A673 (cell line): ENCODE measurements at places on chromosomes 12 and 14.
A peak's percentile ranks its signal among the peaks of the same experiment; 100 is the strongest.

DNA sequence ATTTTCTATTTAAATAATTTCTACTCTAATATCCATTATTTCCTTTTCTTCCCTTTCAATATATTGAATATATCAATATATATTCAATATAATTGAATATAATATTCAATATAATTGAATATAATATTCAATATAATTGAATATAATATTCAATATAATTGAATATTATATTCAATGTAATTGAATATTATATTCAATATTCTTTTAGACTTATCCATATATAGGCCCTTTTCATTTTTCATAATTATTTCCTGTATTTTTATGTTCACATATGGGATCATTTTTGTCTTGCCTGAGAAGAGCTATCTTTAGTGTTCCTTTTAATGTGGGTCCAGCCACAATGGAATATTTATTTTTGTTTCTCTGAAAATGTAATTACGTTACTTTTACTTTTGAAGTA is 88.9 kb upstream of the ESRRB start:
- no peak for DNase-seq

GRCh38 chr12:45122768-45123380 is 72.0 kb upstream of the DBX2 start:
- peak; percentile 84 for DNase-seq

DNA sequence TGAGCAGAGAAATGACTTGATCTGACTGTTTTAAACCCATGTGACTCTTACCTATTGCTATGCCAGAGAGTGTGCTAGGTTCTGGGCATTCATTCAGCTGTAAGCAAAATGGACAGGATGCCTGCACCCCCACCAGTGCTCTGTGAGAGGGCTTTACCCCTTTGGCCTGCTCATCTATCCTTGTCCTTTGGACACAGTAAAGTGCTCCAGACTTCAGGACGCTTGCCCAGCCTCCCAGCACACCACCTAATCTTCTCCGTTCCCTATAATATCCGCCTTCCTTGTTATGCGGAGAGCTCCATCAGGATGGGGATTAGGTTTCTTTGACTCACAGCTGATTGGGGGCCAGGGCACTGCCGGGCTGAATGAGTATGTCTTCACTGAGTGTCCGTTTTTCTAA is 4.4 kb upstream of the ZNF839 start:
- no peak for DNase-seq

- DNase-seq = peak; percentile 63
These were observed 4.1 kb upstream of the CCND2 start for GRCh38 chr12:4269279-4269991.

GRCh38 chr12:40313928-40314327 is 89.1 kb downstream of the LRRK2 start:
- DNase-seq = peak; percentile 18

- no peak for DNase-seq
These were observed 33.3 kb upstream of the C2CD5 start for GRCh38 chr12:22577667-22578066.

DNA sequence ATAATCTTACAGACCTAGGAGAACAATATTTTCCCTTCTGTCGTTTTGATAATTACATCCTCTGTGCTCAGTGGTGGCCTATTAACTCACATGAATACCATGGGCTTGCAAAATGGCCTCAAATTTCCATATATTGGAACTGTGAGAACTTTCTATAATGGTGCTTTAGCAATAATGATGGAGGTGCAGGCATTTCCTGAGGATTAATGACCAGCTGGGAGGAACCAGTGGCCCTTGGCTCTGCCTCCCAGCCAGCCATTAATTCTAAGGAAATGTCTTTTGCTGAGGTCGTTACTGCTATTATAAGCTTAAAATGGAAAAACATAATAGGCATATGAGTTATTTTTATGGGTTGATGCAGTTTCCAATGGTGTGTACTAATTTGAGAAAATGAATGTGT is 33.6 kb downstream of the HMGA2 start:
- peak; percentile 96 for DNase-seq

- no peak for DNase-seq
These were observed 81.4 kb upstream of the ARID2 start for GRCh38 chr12:45648070-45648469.

DNA sequence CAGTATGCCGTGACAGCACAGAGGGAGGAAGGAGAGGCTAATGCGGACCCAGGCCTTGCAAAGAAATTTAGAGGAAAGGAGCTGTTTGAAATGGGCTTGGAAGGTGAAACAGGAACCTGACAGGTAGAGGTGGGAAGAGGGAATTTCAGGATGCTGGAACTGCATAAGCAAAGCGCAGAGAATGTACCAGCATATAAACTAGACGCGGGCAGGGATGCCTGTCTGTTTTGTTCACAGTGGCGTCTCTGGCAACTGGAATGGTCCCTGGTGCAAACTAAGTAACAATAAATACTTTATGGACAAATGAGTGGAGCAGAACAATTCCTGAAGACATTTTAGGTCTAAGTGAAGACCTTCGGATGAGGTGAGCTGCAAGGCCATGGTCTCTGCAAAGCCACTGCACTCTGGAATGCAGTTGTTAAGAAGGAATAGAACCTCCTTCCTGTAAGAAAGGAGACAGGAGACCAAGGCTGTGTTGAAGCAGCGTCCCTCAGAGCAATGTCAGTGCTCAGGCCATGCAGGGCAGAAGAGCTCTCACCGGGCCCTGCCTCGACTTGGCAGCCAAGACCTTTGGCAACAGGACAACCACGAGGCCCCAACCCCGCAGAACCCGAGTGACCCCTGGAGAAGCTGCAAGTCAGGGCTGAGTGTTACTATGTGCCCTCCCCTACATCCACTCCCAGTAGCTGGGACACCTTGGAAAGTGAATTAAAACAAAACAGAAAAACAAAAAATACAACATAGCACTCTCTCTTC is 42.8 kb downstream of the PITPNM2 start:
- no peak for DNase-seq

GRCh38 chr14:23430723-23431085 is 4.8 kb downstream of the MYH7 start:
- DNase-seq = peak; percentile 47

- peak; percentile 74 for DNase-seq
These were observed 682 bp downstream of the KIAA0586 start for GRCh38 chr14:58428118-58428683.

DNA sequence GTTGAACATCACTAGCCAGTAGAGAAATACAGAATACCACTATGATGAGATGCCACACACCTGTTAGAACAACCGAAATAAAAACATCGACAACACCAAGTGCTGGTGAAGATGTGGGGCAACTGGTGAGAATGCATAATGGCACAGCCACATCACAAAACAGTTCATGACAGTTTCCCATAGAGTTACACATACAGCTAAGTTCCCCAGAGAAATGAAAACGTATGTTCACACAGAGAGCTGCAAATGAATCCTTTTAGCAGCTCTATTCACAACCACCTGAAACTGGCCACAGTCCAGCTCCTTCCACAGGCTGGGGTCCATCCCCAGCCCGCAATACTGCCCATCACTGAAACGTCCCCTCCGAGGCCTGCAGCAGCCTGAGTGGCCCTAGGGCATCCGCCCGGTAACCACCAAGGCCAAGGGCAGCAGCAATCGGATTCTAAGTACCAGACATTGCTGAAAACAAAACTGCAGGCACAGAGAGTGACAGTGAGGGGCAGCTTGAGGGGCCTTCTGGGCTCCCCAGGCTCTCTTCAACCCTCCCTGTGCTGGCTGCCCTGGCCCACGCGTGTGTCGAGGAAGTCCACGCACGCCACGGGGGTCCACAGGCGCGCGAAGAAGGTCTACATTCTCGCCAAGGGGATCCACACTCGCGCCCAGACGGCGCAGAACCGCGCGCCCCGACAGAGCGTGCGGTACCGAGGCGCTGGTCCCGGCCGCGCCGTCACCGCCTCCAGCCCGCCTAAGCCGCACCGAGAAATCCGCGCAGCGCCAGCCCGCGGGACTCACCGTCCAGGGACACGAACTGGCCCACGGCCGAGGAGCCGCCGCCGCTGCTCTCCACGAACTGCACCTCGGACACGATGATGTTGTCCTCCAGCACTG is 903 bp downstream of the BRF1 start:
- DNase-seq = peak; percentile 26

GRCh38 chr14:31118892-31119291 is 88.7 kb downstream of the HECTD1 start:
- DNase-seq = no peak

- DNase-seq = no peak
These were observed 23.2 kb upstream of the MAGOHB start for GRCh38 chr12:10636611-10637010.

- no peak for DNase-seq
These were observed 83.9 kb downstream of the ARL6IP4 start for GRCh38 chr12:123064366-123064765.

- DNase-seq = no peak
These were observed 11.3 kb upstream of the SMCO3 start for GRCh38 chr12:14825256-14825655.

GRCh38 chr12:79046021-79046420 is 181.4 kb downstream of the SYT1 start:
- DNase-seq = no peak

GRCh38 chr12:87127272-87127671 is 871.1 kb upstream of the MGAT4C start:
- no peak for DNase-seq

- DNase-seq = no peak
These were observed 154.6 kb upstream of the BCL2L14 start for GRCh38 chr12:11916113-11916512.

GRCh38 chr14:88129306-88130056 is 124.5 kb downstream of the GPR65 start:
- DNase-seq = peak; percentile 88

GRCh38 chr14:67245104-67245503 is 3.9 kb downstream of the PALS1 start:
- no peak for DNase-seq

DNA sequence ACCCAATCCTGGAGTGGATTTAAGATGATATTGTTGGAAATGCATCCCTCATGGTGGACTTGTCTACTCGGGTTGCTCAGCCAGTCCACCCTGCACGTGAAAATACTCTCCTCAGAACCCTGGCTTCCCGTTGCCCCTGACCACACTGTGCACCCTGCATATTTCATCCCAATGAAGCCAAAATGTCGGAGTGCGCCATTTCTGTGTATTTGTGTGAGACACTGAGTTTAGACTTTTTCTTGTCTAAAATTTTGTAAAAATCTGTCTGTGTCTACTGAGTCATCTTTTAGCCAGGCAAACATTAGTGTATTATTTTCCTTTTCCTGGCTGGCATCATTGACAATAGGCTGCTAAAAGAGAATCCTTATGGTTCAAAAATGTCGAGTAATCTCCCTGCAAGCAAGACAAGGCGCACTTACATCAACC is 485 bp upstream of the PNMA1 start:
- no peak for DNase-seq

DNA sequence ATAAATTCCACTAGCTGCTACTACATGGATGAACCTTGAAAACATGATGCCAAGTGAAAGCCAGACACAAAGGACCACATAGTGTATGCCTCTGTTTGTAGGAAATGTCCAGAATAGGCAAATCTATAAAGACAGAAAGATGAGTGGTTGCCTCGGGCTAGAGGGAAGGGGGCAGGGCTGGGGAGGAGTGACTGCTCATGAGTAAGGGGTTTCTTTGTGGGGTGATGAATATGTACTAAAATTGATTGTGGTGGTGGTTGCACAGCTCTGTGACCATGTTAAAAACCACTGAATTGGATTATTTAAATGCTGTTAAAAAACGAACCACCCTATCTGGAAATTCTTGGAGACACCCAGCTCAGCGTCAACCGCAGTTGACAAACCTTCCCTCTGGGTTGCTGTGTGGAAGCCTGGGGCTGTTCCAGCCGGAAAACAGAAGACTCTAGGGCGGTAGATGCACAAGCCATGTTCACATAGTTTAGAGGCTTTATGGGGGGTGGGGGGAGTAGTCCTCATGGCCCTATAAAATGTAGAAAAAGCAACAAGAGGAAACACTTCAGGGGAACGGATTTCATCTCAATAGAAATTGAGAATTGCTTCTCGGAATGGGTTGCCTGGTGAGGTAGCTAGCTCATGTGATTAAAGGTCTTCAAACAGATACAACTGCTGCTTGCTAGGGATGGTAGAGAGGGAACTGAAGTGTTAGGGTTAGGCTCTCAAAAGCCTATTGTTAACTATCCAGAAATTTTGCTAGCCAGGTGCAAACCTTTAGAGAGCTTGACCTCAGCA is 29.4 kb downstream of the RIN3 start:
- no peak for DNase-seq

GRCh38 chr12:12195081-12195480 is 71.8 kb downstream of the LRP6 start:
- DNase-seq = no peak

DNA sequence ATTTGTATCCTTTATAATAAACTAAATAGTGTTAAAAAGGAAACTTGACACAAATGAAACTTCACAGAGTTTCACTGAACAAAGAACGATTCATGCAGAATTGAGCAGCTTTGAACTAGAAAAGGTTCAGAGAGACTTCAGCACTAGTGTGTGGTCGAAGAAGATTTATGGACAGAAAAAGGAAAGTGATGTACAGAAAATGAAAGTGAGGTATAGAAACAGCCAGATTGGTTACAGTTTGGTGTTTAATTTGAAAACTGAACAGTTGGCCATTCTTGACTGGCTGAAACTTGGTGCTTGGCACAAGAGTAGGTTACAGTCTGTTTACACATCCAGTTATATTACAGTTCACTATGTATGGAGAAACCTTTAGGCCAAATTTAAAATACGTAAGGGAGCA is 207.1 kb downstream of the GALC start:
- no peak for DNase-seq

- DNase-seq = no peak
These were observed 18.2 kb upstream of the TNS2 start for GRCh38 chr12:53031616-53032015.

GRCh38 chr14:30849354-30849753 is 25.0 kb upstream of the COCH start:
- DNase-seq = no peak

GRCh38 chr12:131513606-131514005 is 197.3 kb upstream of the SFSWAP start:
- no peak for DNase-seq

GRCh38 chr12:76480796-76481195 is 78.8 kb downstream of the OSBPL8 start:
- DNase-seq = no peak

GRCh38 chr12:11731455-11731854 is 82.0 kb downstream of the ETV6 start:
- DNase-seq = peak; percentile 35

- DNase-seq = no peak
These were observed 1401.8 kb downstream of the FSCB start for GRCh38 chr14:43105305-43105704.

DNA sequence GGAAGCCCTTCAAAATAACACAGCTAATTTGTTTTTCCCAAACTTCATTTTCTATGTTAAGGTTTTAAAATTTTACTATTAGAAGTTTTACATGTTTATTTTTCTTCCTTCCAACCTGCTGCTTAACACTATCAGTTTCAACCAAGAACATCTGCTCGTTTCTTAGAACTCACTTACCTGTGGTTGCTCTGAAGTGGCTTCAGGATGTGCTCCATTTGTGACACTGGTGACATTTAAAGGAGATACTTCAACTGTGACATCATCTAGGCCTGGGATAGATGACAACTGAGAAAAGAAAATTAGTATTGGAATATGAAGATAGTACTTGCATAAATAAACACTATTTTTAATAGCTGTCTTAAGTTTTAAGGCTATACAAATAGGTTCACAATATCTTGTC is 17.9 kb downstream of the WASHC3 start:
- no peak for DNase-seq
